Posterior vena cava (tissue), 2 donors: ENCODE measurements at places on chromosomes 12 and 14.

DNA sequence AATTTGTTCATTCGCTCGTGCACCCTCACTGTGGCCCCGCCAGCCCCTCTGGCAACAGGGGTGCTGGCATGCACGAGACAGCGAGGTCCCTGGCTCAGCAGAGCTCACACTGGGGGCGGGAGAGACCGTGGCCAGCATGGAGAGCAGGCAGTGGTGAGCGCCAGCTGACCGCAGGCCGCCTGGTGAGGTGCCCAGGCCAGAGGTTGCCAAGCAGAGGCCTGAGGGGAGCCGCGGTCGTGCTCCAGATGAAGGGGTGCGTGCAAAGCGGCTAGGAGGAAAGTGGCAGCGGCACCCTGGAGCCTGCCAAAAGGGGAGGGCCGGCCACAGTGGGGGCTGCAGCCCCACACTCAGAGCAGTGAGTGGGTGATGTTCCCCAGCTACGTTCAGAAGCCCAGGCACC lies 56.1 kb downstream of the CDC42BPB start:
- DNase-seq, result no peak

- DNase-seq, result no peak
Measured at GRCh38 chr12:111693818-111694217, 8.0 kb downstream of the ACAD10 start.

DNA sequence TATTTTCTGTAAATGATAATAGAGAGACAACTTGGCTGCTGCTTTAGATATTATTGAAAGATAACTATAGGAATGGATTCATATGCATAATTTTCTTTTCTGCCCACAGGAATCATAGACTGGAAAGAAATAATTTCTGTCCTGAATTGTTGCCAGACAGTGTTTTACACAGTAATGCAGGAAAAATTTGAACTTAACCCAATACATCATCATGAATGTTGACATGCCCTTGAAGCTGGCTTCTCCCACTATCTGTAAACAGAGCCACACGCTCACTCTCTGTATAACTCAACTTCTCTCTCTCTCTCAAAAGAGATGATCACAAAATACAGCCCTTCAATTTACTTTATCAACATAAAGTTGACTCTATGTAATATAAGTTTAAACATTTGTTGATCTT lies 56.6 kb downstream of the PAX9 start:
- no peak for DNase-seq

DNA sequence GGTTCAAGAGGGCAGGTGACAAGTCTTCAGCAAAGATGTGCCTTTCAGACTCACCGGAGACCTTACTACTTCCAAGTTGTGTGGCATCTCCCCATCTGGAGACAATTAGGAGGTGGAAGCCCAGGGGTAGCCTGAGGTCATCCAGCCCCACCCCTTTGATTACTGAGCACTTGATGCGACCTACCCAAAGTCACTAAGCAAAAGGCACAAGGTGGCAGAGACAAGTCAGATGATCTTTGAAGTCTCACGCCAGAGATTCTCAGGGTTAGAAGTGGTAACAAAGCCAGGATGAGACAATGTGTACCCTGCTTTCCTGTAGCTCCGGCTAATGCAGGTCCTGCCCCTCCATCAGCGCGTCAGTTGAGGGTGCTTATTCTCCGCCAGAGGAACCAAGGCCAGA lies 1.4 kb upstream of the FOXN3 start:
- DNase-seq, result no peak

DNA sequence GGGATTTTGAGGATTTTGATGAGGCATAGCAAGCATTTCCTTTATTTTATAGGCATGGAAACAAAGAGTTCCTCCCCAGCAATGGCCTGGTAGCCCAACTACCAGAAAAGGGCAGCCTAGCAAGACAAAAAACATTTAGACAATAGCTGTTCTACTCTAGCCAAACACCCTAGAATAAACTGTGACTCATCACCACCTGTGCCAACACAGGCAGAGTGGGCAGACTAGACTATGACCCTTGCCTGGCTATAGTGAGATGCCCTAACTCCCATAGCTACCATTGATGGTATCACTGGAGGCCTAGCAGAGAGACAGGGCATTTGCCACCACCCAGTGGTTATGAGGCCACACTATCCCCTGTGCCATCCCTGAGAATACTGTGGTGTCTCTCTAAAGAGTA lies 15.5 kb upstream of the CCER1 start:
- no peak for DNase-seq

DNA sequence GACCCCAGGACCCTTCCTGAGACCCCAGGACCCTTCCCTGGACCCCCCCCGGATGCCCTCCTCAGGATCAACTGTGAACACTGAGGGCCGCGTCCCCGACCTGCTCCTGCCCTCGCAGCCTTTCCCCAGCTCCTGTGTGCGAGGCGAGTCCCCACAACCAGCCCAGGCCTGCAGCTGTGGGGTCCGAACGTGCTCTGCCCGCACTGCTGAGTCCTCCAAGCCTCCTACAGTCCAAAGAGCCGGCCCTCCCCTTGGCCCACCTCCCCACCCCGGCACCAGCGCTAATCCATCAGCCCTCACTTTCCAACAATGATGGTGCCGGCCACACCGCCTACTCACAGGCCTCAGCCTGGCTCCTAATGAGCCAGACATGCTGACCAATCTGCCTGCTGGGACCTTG lies 26.2 kb upstream of the ANKLE2 start:
- no peak for DNase-seq

DNA sequence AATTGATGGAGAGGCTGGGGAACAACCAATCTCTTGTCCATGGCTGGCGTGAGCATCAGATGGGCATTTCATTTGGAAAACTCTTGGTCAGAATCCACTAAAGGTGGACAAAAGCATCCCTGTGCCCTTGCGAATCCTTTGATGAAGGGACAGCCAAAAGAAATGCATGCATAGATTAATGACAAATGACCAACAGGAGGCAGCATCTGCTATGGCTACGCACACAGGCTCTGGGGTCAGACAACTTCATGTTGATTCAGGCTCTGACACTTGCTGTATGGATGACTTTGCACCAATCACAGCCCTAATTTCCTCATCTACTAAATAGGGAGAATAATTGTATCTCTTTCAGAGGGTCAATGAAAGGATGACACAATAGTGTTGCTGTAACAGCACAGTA lies 117.5 kb downstream of the ASCL4 start:
- no peak for DNase-seq
